Activated CD8-positive, alpha-beta T cell treated with anti-CD3 and anti-CD28 coated beads, Interleukin-2, amount 10 ng/mL, durations not matched to agents 7 days and 5 days (primary cell): ENCODE measurements at places on chromosomes 13 and 19.

DNA sequence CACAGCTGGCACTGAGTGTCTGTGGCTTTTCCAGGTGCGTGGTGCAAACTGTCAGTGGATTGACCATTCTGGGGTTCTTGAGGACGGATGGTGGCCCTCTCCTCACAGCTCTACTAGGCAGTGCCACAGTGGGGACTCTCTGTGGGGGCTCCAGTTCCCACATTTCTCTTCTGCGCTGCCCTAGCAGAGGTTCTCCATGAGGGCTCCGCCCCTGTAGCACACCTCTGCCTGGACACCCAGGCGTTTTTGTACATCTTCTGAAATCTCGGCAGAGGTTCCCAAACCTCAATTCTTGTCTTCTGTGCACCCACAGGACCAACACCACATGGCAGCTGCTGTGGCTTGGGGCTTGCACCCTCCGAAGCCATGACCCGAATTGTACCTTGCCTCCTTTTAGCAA, 9.2 kb downstream of the ZNF627 start:
- DNase-seq = no peak

- DNase-seq = no peak
Observed at GRCh38 chr19:45440259-45440638, 16.5 kb upstream of the ERCC1 start.

DNA sequence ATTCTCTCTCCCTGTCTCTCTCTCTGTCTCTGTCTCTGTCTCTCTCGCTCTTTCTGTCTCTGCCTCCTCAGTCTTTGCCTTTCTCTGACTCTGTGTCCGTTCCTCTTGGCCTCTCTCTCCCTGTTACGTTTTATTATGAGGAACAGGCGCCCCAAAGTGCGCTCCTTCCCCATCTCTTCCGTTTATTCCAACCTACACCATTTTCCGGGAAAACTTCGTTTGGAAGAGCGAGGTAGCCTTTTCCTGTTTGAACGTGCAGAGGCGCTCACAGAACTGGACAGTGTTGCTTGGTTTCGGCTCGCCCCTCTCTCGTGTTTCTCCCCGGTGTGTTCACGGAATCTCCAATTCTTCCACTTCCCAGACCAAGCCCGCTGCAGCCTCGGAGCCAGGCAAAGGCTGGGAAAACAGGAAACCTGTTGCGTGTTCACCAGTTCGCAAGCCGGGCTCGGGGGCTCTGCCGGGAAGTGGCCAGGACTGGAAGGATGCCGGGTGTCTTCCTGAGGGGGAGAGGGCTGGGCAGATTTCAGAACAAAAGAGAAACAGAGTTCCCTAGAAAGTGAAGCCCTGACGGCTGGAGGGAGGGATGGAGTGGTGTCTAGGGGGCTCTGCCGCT, 605 bp downstream of the TMEM255B start:
- DNase-seq = no peak

- no peak for DNase-seq
Observed at GRCh38 chr19:23203841-23204344, 46.3 kb downstream of the ZNF724 start.

GRCh38 chr13:105118426-105118985, 1417.0 kb downstream of the EFNB2 start:
- DNase-seq = no peak

GRCh38 chr13:107099661-107100060, 531.7 kb upstream of the ARGLU1 start:
- DNase-seq = no peak
